ENCODE measurements at places on chromosomes 5 and 9.

DNA sequence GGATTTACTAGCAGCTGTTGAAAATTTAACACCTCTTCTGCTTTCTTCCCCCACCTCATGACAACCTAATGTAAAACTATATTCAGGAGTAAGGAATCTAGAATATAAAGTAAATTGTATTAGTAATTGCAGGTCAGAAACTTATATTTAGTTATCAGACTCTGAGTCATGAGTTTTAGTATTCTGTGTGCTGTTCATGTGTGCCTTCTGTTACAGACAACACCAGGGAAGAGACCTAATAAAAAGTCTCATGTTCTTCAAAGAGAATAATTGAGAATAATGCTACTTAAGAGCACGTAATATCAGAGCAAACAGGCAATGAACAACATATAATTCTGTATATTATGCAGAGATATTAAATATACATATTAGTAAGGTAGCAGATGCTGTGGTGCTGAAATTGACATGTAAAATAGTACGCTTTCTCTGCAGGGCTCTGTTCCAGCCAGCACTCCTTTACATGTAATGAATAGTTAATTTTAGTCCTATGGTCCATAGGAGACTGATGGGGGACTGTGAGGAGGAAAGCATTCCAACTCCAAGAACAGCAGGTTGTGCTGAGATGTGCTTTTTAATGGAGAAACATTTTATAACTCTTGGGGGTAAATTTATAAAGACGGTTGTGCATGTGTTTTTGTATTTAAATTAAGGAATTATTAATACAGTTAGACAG, 106.4 kb downstream of the ZSWIM6 start:
- peak; percentile 21 for DNase-seq

GRCh38 chr5:14272548-14273205, 129.5 kb downstream of the TRIO start:
- no peak for DNase-seq

DNA sequence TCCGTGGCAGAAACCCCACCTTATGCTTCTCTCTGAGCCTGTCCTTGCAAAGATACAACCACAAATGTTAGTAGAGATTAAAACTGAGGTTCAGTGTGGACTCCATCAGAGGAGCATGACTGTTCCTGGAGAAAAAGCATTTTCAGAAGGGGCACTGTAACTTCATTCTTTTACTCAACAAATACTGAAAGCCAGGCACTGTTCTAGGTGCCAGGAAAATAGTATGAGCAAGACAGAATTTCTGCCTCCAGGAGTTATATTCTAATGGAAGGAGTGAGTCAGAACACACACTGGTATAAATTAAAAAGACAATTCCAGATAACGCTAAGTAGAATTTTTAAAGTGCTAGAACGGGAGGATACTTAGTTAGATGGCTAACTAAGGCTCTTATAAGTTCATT, 251.4 kb upstream of the GAS1 start:
- DNase-seq = peak; percentile 62

DNA sequence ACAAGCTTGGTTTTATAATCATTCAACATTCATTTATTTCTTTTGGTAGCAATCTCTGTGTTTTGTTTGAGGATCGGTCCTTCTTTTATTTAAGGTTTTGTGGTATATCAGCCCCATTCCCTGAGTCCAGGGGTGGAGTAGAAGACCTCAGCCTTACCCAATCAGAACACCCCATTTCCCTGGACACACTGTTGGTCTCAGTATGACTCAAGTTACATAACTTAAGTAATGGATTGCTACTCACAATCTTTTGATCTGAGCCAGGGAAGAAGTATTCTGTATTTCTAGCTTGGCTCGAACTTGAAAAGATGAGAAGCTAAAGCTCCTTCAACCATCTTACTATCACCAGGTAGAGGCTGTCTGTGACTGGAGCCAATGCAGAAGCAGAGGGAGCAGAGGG, 175.2 kb upstream of the HAPLN1 start:
- DNase-seq = peak; percentile 88

DNA sequence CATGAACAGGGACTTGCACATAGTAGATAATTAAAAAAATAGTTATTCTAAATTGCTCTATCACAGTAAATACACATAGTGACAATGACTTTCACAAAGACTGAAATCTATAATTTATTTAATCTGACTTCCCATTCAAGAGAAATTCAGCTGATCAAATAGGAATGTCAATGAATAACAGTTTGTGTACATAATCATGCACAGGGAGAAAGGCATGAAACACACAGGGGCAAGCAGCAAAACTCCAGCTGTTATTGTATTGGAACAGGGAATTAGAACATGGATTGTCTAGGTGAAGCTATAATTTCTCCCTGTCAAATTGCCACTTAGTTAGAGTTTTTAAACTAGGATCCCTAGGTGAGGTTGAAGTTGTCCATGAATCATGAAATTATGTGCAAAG, 99.9 kb downstream of the HCN1 start:
- no peak for DNase-seq

GRCh38 chr5:6246820-6247437, 131.4 kb downstream of the MED10 start:
- no peak for DNase-seq

GRCh38 chr5:73514418-73514817, 16.2 kb downstream of the BTF3 start:
- no peak for DNase-seq

DNA sequence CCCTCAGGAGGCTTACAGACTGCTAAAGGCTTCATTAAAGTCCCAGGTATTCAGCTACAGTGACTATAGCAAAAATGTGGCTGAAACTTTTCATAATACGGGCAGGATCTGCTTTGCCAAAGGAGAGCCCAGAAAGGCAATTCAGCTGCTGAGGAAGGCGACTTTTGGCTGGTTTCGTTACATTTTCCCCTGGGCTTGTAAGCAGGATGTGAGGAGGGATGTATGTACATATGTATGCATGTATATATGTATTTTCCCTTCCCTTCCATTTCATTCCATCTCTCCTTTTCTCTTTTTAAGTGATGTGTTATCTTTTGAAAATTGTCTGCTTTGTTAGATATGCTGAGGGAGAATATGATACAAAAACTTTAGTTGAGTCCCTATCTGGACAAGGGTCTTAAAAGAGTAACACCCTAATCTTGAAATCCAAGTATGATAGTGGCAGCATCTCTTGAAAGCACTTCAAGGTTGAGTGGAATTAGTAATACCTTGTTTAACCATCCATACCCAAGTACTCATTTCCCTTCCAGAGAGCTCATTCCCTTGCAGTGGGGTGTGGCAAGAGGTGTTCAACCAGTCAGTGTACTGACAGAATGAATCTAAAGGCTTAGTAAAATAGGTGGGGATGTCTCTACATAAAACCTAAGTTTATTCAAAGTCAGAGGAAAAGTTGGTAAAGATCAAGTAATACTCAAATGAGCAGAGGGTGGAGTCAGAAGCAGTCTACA, 28.7 kb downstream of the RAD1 start:
- DNase-seq = no peak

DNA sequence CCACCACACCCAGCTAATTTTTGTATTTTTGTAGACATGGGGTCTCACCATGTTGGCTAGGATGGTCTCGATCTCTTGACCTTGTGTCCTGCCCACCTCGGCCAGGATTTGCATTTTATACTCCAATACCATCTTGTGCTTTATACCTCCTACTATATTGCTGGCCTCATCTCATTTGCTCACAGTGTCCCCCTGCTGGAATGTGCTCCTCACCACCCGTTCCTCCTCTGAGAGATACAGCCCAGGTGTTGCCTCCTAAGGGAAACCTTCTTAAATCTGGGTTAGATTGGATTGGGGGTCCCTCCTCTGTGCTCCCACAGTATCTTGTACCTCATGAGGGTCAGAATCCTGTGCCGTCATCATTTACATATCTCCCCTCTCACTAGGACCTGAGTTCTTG, 131.7 kb downstream of the PAPPA start:
- DNase-seq = no peak

GRCh38 chr5:81408496-81408895, 14.6 kb upstream of the ACOT12 start:
- DNase-seq = peak; percentile 24

GRCh38 chr5:153783362-153783658, 255.4 kb downstream of the FAM114A2 start:
- DNase-seq = no peak

DNA sequence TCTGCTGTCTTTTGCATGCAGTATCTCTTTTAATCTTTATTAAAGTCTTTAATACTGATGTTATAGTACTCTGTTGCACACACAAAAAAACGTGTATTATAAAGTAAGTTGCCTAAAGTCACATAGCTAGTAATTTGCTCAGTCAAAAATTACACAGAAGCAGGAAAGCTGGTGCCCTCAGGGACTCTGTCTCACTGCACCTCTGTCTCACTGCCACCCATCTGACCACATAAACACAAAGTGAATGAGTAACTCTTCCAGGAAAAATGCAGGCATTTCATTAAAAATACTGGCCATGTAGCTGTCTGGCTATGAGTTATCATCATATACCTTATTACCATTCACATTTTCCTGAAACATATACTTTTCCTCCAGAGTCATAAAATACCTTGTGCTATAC, 591.7 kb downstream of the CSNK1G3 start:
- no peak for DNase-seq

GRCh38 chr5:32109236-32109635, 64.9 kb downstream of the GOLPH3 start:
- DNase-seq = peak; percentile 53

- DNase-seq = peak; percentile 29
These were observed 1.6 kb downstream of the FER start for GRCh38 chr5:108749128-108749861.

Data from EH (cell line).